ENCODE measurements at places on chromosomes 16 and 17.

GRCh38 chr16:83762141-83762991, 45.4 kb upstream of the HSBP1 start:
- no peak for DNase-seq

- DNase-seq = no peak
Measured at GRCh38 chr17:32496395-32497073, 9.7 kb downstream of the CDK5R1 start.

GRCh38 chr16:52209227-52209626, 337.7 kb downstream of the TOX3 start:
- no peak for DNase-seq

- no peak for DNase-seq
Measured at GRCh38 chr17:7435676-7436555, 681 bp downstream of the TMEM102 start.

All from NCI-H187 treated with DMSO at 0.1 percent for 48 hours (cell line).